ENCODE measurements at places on chromosomes 12 and 14.

DNA sequence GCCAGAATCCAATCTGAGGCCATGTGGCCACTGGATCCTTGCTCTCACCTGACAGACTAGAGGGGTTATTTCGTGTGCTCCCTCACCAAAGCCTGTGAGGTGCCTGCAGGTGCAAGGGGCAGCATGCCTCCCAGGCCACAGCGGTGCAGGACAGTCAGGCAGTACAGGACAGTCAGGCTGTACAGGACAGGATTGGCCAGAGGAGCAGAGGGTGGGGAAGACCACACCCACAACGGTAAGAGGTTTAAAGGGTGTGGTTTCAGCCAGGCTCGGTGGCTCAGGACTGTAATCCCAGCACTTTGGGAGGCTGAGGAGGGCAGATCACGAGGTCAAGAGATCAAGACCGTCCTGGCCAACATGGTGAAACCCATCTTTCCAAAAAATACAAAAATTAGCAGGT is 3.1 kb upstream of the BRF1 start:
- no peak for DNase-seq

- DNase-seq, result no peak
Measured at GRCh38 chr12:110649341-110649847, 35.5 kb downstream of the TCTN1 start.

- no peak for DNase-seq
Measured at GRCh38 chr12:54019091-54019811, 9.0 kb upstream of the HOXC6 start.

DNA sequence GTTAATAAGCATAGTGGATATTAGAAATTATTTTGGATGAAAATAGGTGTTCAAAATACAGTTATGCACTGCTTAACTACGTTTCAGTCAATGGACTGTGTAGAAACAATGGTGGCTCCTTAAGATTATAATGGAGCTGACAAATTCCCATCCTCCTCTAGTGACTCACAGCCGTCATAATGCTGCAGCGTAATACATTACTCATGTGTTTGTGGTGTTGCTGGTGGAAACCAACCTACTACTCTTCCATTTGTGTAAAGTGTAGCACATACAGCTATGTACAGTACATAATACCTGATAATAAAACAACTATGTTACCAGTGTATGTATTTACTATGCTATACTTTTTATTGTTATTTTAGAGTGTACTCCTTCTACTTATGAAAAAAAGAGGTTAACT is 111.2 kb upstream of the TMCC3 start:
- DNase-seq, result no peak

DNA sequence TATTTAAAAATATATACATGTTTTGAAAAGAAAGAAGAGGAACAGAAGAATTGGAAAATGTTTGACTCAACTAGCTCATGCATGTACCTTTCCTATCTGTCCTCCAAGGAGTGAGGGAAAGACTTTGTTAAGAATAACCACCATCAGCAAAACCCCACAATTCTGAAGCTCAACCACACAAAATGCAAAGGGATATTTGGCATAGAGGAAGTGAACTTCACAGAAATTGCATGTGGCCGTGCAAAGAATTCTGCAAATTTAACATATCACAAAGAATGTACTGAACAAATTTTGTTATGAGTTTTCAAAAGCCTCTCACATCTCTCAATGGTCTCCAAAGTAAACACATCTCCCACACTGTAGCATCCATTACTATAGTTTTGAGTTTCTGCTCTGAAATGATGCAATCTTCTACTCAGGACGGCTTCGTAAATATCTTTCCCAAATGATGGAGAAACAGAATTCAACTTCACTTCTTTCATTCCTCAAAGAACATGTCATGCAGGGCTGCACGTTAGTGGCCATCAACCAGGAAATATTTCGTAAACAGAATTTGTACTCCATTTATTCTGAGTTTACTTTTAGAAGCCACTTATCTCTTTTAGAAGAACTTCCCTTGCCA is 17.6 kb downstream of the DUSP6 start:
- no peak for DNase-seq

GRCh38 chr12:522692-523378 is 63.1 kb downstream of the B4GALNT3 start:
- DNase-seq, result no peak

- DNase-seq, result no peak
Measured at GRCh38 chr14:95398630-95399547, 79.2 kb upstream of the CLMN start.

- DNase-seq, result no peak
Measured at GRCh38 chr14:61561657-61562276, 133.5 kb upstream of the HIF1A start.

GRCh38 chr12:56520048-56520447 is 1.6 kb upstream of the RBMS2 start:
- DNase-seq, result no peak

DNA sequence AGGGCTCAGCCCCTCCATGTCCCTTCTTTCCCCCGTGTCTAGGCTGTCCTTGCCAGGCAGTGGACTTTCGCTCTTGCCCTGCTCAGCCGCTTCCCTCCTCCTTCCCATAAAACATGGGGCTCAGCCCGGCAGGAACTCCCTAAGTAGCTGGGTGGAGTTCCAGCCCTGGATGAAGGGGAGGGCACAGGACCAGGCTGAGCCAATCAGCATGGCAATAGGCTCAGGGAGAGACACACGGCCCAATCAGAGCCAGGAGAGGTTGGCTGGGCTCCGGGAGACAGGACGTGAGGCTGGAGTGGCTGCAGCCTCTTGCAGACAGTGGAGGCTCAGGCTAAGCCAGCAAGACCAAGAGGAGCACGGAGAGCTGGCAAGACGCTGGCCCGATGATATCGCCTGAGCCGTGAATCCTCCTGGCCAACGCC is 54.3 kb downstream of the GALNT9 start:
- DNase-seq, result no peak

DNA sequence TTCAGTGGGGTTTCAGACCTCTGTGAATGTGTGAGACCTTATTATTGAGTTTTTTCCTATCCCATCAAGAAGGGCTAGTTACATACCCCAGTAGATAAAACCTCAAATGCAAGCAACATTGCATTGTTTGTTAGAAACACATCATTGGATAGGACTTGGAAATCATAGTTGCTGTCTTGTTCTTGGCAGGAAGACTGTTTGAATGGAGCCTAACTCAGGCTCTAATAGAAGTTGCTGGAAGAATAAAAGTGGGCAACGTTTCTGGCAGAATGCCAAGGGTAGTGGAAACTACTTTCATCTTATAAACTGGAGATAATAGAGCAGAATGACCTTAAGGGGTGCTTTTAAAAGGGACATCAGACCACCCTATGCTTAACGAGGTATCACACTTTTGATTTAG is 9.9 kb upstream of the PTHLH start:
- no peak for DNase-seq

DNA sequence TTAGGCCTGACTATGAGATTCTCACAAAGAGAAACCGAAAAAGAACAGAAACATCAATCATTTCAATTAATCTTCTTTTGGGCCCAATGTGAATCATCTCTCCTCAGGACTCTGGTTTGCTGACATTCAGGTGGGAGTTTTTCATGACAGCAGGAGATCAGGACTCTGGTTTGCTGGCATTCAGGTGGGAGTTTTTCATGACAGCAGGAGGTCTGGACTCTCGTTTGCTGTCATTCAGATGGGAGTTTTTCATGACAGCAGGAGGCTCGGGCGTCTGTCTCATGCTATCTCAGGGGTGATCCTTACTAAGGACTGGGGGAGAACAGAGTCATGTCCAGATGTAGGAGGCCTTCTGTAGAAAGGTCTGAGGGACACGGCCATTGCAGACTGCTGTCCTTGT is 40.1 kb upstream of the PARP11 start:
- no peak for DNase-seq

- no peak for DNase-seq
Measured at GRCh38 chr12:64160711-64161060, 61.4 kb downstream of the KICS2 start.

- no peak for DNase-seq
Measured at GRCh38 chr12:3155702-3156370, 78.7 kb downstream of the TSPAN9 start.

DNA sequence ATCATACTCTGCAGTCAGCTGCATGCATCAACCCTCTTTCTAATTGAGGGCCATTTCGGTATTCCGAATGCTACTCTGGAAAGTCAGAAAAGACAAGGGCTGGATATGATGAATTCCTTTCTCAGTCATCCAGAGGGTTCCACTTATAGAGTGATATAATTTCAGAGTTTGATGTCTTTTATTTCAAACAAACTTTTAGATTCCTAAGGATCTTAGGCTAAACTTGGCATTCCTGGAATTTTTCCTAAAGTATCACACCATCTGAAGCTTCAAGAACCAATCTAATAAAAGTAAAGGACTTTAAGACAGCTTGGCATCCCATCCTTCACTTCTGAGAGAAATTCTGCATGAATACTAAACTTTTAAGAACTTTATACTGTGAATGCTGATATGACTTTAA is 69.3 kb upstream of the KCNJ8 start:
- no peak for DNase-seq

DNA sequence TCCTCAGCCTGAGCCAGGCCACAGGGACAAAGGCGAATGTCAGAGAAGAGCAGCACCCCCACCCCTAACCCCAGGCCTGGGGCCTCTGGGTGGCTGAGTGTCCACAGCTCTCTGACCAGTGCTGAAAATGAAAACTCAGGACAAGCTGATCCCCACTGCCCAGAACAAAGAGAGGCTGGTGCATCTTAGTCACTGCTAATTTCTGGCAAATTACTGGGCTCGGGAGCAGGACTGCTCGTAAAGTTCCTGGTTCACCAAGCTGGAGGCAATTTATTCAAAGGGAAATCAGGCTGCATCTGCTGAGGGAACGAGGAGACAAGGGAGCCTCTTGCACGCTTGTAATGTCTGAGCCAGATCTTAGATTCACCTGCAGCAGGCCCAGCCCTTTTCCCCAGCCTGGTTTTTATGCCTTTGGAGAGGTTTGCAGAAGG is 43.2 kb downstream of the CALM1 start:
- no peak for DNase-seq

DNA sequence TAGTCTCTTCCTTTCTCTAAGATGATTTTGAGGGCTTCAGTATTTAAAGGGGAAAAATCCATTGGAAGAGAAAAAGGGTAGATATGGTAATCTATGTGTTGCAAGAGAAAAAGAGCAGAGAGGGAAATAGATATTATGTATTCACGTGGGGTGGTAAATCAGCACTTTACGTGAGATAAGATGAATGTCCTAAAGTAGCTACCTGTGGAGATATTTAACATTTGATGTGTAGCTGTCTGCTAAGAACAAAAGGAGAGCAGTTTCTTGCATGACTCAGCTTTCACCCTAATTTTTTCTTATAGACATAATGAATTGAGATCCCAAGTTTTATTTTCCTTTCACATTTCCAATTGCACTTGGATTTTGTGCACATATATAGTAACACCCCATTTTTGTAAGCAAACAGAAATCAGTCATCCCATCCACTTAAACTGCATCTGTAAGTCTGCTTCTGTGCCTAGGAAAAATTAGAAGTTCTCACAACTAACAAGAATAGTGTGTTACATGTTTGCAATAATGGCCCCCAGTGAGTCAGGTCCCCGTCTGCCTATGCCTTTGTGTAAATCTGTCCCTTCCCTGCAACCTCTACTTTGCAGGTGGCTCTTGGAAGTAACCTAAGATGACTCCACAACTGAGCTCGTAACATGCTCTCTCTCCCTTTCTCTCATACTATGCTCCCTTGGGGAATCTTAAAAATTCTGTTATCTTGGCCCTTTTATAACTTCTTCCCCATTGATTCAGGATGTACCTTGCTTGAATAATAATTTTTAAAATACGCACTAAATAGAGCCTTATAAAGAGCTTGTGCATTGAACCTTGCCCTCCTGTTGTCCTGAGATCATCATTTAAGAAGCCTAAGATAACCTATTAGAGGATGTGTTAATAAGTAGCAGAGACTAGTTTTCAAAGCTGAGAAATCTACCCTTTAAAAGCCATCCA is 3.7 kb downstream of the TMTC3 start:
- no peak for DNase-seq

- no peak for DNase-seq
Measured at GRCh38 chr14:104923640-104924420, 849 bp upstream of the PLD4 start.

DNA sequence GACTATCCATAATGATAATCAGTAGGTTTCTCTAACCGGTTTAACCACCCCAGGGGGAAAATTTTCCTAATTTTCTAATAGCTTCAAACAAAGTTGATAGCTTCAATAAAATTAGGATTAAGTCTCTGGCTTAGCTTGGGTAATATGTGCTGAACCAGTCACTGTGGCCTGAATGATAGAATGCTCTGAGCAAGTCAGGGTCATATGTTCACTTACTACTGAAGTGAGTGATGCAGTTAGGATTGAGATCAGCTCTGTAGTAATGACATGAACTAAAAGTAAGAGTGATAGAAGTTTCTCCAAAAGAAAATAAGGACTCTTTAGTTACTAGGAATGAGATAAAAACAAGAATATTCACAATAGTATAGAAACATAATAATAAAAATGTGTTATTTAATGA is 32.6 kb downstream of the ETNK1 start:
- DNase-seq, result no peak

DNA sequence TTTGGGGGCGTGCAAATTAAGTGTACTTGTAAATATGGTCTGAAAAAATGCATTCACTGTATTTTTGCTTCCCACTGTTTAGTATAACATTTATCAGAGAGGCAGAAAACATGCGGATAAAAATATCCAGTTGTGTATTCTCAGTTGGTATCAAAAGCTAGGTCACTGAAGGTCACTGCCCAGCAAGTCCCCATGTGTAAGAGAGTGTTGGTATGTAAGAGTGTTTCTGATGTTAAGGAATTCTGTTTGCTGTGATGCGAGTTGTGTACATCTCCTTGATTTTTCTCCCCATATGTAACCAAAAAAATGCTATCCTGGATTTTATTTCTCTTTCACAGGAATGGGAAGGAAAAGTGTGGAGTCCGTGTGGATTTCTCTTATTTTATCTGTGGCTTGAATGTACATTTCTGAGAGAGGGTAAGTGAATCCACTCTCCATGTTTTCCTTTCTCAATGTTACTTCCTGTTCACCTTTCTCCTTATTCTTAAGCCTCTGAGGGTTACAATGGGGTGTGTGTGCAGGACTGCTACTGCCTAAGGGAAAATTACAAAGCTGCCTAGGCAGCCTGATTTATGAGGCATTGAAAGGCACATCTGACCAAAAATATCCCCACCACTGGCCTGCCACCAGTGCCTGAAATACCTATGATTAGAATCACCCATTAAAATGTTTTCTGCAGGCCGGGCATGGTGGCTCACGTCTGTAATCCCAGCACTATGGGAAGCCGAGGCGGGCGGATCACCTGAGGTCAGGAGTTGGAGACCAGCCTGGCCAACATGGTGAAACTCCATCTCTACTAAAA is 97.9 kb upstream of the USP44 start:
- no peak for DNase-seq

GRCh38 chr14:23013054-23013748 is 3.3 kb upstream of the C14orf93 start:
- no peak for DNase-seq

- no peak for DNase-seq
Measured at GRCh38 chr12:46110928-46111699, 120.7 kb upstream of the SCAF11 start.

GRCh38 chr12:6337958-6338433 is 3.9 kb downstream of the TNFRSF1A start:
- DNase-seq, result no peak

Measured in activated naive CD8-positive, alpha-beta T cell treated with anti-CD3 and anti-CD28 coated beads, Interleukin-2, amount 50 U/mL, for 16 hours (primary cell).